Renal cortical epithelial cell (primary cell): ENCODE measurements at places on chromosomes 5 and 9. TPM values are rescaled to one million over a fixed set of nuclear protein-coding genes. Genes with fewer than 3 reads are reported as not detected.
A peak's percentile ranks its signal among the peaks of the same experiment; 100 is the strongest.

Gene PLAC8L1
- total RNA-seq = not detected in 2 replicates

Gene FRRS1L
- total RNA-seq = 0.50 TPM in 1 of 2 replicates, not detected in the other

Gene SPATA31A6
- total RNA-seq = not detected in 2 replicates

Gene ASS1
- total RNA-seq = 64.6 and 82.5 TPM in 2 replicates

Gene FYB1
- total RNA-seq = 0.25 TPM in 1 of 2 replicates, not detected in the other

Gene CAAP1
- 42.0 and 42.9 TPM in 2 replicates for total RNA-seq

Gene CCNO
- total RNA-seq = 2.7 and 3.3 TPM in 2 replicates

Gene ECSCR
- 0.17 and 0.40 TPM in 2 replicates for total RNA-seq

Gene OR2V2
- total RNA-seq = not detected in 2 replicates

Gene EXOSC3
- total RNA-seq = 30.9 and 46.6 TPM in 2 replicates

DNA sequence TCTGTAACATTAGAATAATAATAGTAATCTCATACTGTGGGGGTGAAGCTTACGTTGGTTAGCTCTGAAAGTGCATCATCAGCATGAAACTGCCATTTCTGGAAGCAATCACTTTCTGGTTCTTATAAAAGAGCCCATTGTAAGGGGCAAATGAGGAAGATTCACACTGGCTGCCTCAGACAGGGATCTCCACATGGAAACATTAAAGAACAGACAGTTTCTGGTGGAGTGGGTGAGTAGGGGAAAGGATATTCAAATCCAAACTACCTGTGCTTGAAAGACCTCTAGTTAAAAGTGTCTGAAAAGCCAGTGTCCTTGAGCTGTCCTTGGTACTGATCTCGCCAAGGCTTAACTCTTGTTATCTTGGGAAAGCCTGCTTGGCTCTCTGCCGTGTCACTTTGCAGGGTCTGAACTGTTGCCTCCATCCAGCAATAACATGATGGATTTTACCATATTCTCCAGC is 19.1 kb upstream of the SLC31A2 start:
- DNase-seq = peak; percentile 34

DNA sequence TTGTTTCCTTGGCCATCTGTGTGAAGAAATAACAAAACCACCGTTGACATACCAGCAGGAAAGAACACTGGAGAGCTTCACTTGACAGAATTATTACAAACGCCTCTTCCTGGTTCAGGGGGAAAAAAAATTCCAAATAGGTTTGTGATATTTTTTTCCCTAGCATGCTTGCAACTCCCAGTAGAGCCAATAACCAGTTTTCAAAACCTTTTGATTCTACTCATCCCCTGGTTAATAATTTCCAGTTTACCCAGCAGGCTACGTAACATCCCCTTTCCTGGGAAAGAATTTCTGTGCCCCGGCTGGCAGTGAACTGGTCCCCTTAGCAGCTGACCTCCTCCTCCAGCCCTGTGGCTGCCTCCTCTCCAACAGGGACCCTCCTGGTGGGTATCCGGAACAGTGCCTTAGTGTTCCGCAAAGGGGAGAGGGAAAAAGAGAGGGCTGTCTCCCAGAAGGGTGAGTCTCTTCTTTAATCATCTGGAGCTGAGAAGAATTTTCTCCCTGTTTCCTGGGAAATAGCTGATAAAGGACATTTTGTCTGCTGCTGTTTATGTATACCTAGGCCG is 72.8 kb upstream of the BOD1 start:
- peak; percentile 96 for DNase-seq

DNA sequence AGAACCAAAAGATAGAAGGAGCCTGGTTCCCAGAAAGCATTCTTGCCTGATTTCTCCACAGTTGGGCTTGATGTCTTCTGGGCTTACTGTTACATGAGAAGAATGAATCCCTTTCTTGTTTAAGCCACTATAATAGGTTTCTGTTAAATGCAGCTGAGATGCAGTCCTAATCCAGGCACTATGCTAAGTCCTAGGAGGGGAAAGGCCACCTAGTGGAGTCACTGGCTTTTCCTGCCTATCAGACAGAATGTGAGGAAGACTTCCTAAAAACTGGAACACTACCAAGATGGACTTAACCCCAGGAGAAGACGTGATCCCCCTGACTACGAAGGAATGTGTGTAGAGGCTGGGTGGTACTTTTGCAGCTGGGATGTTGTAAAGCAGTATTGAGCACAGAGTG is 34.3 kb upstream of the FSD1L start:
- peak; percentile 53 for DNase-seq

DNA sequence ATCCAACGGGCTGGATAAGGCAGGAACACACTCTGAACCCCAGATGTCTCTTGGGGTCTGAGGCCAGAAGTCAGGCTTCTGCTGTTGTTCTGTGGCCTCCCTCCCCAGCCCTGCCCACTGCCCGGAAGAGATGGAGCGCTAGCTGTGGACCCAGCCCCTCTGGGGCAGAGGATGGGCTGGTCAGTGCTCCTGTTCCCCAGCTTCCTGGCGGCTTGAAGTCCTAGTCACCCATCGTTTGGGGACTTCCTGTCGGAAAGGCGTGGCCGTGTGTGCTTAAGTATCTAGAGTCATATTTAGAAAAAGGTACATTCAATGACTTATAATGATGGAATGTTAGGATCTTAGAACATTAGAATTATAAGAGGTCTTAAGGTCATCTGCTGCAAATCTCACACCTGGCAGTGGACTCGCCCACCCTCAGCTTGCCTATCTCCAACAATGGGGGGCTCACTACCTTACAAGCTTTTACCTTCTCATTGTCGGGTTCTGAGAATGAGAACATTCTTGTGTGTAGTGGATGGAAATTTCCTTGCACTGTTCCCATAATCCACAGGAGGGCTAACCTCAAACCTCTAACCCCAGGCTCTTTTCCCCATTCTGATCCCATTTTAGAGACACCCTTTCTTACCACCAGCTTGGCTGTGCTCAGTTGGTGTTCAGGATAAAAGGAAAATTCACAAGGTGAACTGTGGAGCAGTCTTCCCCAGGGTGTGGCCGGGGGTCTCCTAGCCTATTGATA is 13.4 kb upstream of the AIF1L start:
- no peak for DNase-seq

- peak; percentile 42 for DNase-seq
These were observed 28.2 kb upstream of the NCS1 start for GRCh38 chr9:130143958-130144366.

DNA sequence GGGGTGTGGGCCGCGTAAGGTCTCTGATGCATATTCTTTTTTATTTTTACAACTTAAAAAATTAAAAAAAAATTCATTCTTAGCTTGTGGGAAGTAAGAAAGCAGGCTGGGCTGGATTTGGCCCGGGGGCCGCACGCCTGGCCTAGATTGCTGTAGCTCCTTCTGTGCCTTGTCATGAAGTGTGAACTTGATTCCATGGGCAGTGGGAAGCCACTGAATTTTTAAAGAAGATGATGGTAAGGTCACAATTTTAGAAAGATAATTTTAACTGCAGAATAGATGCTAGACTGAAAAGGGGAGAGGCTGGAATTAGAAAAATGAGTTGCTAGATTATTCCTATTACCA is 56.1 kb downstream of the EHMT1 start:
- no peak for DNase-seq

- peak; percentile 75 for DNase-seq
These were observed 44.4 kb upstream of the GRIA1 start for GRCh38 chr5:153445875-153446579.

GRCh38 chr9:38091310-38092199 is 22.5 kb upstream of the SHB start:
- no peak for DNase-seq

GRCh38 chr5:129356846-129357245 is 103.3 kb upstream of the ADAMTS19 start:
- DNase-seq = no peak
